ENCODE measurements at places on chromosomes 2 and 18. TPM values are rescaled to one million over a fixed set of nuclear protein-coding genes. Genes with fewer than 3 reads are reported as not detected.

DNA sequence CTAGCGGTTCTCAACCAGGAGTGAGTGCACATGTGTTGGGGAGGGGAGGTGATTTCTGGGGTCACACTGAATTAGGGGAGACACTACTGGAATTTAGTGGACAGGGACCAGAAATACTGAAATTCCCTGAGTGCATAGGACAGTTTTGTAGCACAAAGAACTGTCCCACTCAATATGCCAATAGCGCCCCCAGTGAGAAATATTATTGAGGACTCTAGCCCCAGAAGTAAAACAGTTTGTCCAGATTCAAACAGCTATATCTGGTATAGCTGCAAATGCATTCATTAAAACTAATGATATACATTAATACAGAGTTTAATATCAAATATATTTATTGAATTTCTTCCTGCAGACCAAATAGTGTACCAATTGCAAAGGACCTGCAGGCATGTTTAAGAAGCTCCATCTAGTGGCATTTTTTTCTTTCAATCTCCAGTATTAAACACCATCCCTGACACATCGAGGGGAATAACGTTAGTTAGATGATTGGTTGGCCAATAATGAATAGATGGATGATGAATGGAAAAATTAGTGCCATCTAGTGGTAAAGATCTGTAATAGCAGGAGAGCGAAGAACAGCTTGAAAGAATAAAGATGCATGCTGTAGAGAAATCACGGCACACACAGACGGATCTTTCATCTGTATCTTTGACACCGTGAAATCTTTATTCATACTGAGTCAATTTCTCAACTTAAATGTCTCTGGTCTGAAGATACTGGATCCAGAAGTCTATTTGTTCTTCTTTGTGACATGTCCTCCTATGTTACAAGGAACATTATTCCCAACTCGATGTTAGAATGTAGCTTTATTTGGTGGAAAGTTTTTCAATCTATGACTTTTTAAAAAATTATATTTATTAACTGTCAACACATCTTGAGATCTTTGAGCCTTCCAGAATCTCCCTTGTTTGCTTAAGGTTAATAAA, 62.5 kb downstream of the DHRS9 start:
- H3K4me1 ChIP-seq = no peaks in the 10 kb centered on the region
- H3K36me3 ChIP-seq = no peaks in the 10 kb centered on the region
- H3K27me3 ChIP-seq = no peaks in the 10 kb centered on the region
- no peak overlapping the region for H3K27ac ChIP-seq
- no peak overlapping the region for H3K4me3 ChIP-seq

GRCh38 chr2:170774074-170774473, 3.9 kb downstream of the ERICH2 start:
- no peak overlapping the region for H3K4me3 ChIP-seq
- DNase-seq = no peak
- peaks cover 4% of the 10 kb centered on the region for H3K4me1 ChIP-seq
- H3K27me3 ChIP-seq = no peaks in the 10 kb centered on the region

- H3K4me3 ChIP-seq = no peak overlapping the region
- no peak for DNase-seq
- no peak overlapping the region for H3K27ac ChIP-seq
- peaks cover 33% of the 10 kb centered on the region for H3K36me3 ChIP-seq
- no peaks in the 10 kb centered on the region for H3K4me1 ChIP-seq
Measured at GRCh38 chr18:13003466-13003896, 12.3 kb downstream of the CEP192 start.

- no peaks in the 10 kb centered on the region for H3K27me3 ChIP-seq
- no peaks in the 10 kb centered on the region for H3K4me1 ChIP-seq
- H3K4me3 ChIP-seq = no peak overlapping the region
- no peak for DNase-seq
Measured at GRCh38 chr18:79356435-79356834, 39.3 kb upstream of the NFATC1 start.

DNA sequence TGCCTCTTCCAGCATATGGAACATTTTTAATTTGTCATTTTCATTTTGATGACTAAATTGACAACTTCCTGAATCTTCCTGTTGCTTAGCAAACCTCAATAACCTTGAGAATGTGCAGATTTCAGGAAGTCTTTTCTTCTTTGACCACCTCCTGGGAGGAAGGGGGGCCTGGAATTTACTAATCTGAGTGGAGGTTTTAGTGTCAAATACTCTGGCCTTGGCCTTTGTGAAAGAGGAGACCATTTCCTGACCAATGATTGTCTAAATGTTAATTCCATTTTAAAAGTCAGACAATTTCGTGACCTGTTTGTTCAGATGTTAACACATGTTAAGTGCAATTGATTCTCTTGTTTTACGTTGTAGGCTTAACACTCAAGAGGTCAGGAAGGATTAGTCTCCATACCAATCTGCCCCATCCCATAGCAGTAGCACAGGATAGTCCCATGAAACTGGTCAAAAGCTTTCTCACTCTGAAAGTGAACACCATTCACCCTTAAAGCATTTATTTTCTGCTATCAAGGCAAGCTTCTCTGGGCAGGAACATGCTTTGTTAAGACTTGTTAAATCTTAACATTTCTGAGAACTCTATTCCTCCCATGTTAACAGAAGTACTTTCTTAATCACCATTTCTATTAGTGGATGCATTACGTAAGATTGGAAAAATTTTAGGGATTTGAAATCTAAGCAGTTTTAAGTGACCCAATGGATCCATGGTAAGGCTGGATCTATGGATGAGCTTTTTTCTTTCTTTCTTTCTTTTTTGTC, 219.6 kb downstream of the RND3 start:
- H3K4me1 ChIP-seq = no peaks in the 10 kb centered on the region
- H3K36me3 ChIP-seq = no peaks in the 10 kb centered on the region
- no peaks in the 10 kb centered on the region for H3K27me3 ChIP-seq
- no peak for DNase-seq
- H3K4me3 ChIP-seq = no peak overlapping the region
- no peak overlapping the region for H3K27ac ChIP-seq

DNA sequence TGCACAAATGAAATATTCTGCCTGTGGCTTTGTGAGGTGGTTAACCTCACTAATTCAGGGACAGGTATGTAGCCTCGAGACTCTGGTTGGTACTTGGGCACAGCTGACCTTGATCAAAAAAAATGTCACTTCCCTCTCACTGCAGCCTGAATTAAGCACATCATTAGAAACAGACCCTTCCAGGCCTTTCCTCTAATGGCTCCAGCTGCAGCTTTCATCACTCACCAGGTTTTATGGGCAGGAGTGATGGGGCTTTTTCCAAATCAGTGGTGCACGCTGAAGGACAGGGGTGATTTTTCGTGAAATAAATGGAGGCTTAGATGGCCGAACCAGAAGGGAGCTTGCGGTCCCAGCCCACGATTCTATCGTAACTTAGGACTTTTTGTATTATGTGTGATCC, 213.0 kb upstream of the RAB12 start:
- H3K4me1 ChIP-seq = no peaks in the 10 kb centered on the region
- no peak overlapping the region for H3K4me3 ChIP-seq
- no peaks in the 10 kb centered on the region for H3K27me3 ChIP-seq

DNA sequence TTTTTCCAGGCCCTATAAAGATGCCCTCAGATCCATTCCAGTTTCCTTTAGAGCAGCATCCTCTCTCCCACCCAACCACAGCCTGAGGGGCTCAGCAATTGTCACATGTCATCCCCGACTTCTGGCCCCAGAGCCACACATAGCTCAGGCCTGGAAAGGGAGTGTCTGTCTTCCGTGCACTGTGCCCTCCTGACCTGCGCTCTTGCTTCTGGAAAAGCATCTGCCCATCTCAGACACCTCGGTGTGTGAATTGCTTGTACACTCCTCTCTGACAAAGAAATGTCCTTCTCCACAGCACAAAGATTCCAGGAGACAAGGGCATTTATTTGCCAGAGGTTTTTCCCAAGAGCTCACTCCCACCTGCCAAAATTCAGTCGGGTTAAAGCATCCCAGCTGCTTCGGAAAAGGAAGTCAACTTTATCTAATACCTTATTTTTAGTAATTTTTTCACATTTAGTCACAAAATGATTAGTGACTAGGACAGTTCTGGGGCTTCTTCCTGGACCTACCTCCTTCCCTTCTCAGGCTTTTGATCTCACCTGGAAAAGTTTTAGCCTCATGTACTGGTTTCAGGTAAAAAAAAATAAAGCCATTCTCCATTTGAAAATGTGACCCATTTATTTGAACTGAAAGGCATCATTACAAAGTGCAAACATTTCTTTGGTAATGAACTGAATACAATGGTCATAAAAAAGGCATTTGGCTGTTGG, 112.9 kb downstream of the PXDN start:
- H3K4me3 ChIP-seq = no peak overlapping the region
- no peaks in the 10 kb centered on the region for H3K4me1 ChIP-seq
- DNase-seq = no peak
- no peak overlapping the region for H3K27ac ChIP-seq
- no peaks in the 10 kb centered on the region for H3K27me3 ChIP-seq
- H3K36me3 ChIP-seq = no peaks in the 10 kb centered on the region

GRCh38 chr18:79961527-79962291, 2.7 kb upstream of the HSBP1L1 start:
- no peaks in the 10 kb centered on the region for H3K4me1 ChIP-seq
- no peak for DNase-seq
- H3K36me3 ChIP-seq = no peaks in the 10 kb centered on the region
- no peaks in the 10 kb centered on the region for H3K27me3 ChIP-seq

DNA sequence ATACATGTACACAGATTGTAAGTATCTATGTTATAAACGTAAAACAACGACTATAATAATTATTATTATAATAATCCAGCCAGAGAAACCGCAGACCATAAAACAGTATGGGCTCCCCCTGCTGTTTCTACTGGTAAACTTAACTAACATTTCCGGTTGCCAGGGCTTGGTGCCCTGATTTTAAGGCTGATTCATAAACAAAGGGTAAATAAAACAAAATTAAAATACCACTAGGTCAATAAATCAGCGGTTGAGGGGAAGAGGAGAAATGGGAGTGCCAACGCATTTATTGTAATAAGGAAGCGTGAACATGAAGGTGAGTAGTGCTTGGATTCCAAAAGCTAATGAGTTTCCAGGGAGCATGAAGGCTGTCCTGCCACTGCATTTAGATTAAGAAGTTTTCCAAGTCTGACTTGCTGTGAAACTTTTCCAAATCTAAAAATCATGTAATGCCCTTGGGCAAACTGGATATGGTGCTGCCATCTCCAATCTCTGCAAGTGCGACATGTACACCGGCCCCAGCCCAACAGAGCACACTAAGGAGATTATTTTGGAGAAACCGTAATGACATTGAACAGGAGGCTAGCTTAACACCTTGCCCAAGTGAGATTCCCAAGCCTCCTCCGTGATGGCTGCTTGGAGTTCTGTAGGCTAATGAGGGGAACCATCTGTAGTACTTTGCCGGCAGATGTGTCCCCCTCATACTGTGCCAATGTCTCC, 50.7 kb upstream of the HNRNPA3 start:
- no peaks in the 10 kb centered on the region for H3K27me3 ChIP-seq
- H3K36me3 ChIP-seq = no peaks in the 10 kb centered on the region
- H3K27ac ChIP-seq = no peak overlapping the region
- no peak for DNase-seq

GRCh38 chr18:9191658-9192256, 55.2 kb downstream of the ANKRD12 start:
- no peak overlapping the region for H3K27ac ChIP-seq
- no peaks in the 10 kb centered on the region for H3K4me1 ChIP-seq
- H3K27me3 ChIP-seq = no peaks in the 10 kb centered on the region
- no peak for DNase-seq
- H3K36me3 ChIP-seq = no peaks in the 10 kb centered on the region

DNA sequence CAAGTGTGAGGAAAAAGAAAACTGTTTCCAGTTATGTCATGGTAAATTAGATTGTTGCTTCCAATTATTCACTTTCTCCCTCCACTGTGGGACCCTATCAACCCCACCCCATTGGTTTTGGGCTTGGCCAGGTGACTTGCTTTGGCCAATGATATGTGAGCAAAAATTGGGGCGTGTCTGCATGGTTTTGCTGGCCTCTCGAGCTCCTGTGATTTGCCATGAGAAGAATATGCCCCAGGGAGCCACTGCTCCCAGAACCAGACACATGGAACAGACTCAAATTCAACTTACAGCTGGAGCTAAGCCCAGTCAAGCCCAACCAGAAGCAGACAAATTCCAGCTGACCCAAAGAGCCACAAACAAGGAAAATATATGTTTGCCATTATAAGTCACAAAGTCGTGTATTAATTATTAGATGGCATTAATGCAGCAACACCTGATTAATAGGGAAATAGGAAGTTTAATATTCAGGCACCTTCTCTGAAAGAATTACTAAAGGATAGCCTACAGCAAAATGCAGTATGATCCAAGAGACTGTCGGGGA, 248.9 kb downstream of the ANAPC1 start:
- no peak overlapping the region for H3K4me3 ChIP-seq
- no peaks in the 10 kb centered on the region for H3K27me3 ChIP-seq
- H3K36me3 ChIP-seq = no peaks in the 10 kb centered on the region
- no peak overlapping the region for H3K27ac ChIP-seq

- no peaks in the 10 kb centered on the region for H3K27me3 ChIP-seq
- H3K4me3 ChIP-seq = no peak overlapping the region
- no peak for DNase-seq
Measured at GRCh38 chr2:141736466-141736865, 394.4 kb downstream of the LRP1B start.

DNA sequence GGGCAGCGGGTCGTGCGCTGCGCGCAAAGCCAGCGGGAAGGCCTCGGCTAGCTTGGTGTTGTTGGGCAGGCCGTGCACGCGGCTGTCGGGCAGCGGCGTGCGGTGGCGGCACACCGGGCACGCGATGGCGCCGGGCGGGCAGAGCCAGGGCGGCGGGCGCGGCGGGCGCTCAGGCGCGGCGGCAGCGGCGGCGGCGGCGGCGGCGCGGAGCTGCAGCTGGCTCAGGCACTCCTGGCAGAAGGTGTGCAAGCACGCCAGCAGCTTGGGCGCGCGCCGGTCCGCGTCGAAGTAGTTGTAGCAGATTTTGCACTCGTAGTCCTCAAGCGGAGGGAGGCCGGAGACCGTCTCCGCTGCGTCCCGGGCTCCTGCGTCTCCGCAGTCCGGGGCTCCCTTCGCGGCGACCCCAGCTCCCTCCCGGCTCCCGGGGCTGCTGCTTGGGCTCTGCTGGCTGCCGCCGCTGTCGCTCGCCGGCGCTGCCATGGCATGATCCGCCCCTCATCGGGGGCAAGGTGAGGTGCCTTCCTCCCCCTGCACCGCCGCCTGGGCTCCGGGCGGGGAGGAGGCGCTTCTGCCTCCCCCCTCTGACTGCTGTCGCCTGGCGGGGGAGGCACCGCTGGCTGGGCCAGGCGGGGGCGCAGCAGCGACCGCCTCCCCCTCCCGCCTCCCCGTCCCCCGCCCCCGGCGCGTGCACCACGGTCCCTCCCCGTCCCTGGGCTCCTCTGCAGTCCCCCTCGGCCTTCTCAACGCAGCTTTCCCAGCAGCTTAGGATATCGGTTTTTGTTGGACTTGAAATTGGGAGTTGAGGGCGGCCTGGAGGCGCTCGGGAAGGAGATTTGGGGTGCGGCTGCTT, 21.0 kb upstream of the PAX3 start:
- DNase-seq = peak; percentile 53
- H3K36me3 ChIP-seq = no peaks in the 10 kb centered on the region
- H3K27me3 ChIP-seq = peaks cover 4% of the 10 kb centered on the region

GRCh38 chr2:226183550-226183949, 616.1 kb downstream of the IRS1 start:
- H3K4me3 ChIP-seq = no peak overlapping the region
- no peaks in the 10 kb centered on the region for H3K4me1 ChIP-seq
- no peaks in the 10 kb centered on the region for H3K27me3 ChIP-seq
- no peaks in the 10 kb centered on the region for H3K36me3 ChIP-seq
- DNase-seq = no peak
- H3K27ac ChIP-seq = no peak overlapping the region

LINC00305 gene
- total RNA-seq = not detected

GNLY gene
- 10.5 TPM for total RNA-seq

PLGLB2 gene
- total RNA-seq = 1.7 TPM

SCG2 gene
- 4.8 TPM for total RNA-seq

FOXD4L1 gene
- not detected for total RNA-seq

TBR1 gene
- total RNA-seq = not detected

PLEKHM3 gene
- 23.1 TPM for total RNA-seq

SIX3 gene
- not detected for total RNA-seq

REG1B gene
- 70.8 TPM for total RNA-seq

DAPL1 gene
- not detected for total RNA-seq

SOX11 gene
- total RNA-seq = not detected
